NB4 (cell line): ENCODE measurements at places on chromosomes 2 and 18.

DNA sequence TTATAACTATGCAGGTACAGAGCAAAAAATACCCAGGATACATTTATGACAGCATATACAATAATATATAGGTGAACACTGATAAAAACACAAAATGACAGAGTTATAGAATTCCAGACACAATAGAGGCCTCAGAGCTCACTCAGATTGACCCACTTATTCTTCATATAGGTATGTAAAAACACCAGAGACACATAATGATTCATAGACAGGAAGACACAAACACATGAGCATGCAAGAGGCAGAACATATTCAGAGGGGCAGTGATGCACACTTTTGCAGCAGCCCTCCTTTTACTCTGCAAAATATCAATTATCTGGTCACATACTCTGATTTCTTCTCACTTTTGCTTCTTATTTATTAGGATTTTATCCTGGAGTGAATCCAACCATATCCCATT lies 633.3 kb upstream of the ACVR2A start:
- no peak for DNase-seq

DNA sequence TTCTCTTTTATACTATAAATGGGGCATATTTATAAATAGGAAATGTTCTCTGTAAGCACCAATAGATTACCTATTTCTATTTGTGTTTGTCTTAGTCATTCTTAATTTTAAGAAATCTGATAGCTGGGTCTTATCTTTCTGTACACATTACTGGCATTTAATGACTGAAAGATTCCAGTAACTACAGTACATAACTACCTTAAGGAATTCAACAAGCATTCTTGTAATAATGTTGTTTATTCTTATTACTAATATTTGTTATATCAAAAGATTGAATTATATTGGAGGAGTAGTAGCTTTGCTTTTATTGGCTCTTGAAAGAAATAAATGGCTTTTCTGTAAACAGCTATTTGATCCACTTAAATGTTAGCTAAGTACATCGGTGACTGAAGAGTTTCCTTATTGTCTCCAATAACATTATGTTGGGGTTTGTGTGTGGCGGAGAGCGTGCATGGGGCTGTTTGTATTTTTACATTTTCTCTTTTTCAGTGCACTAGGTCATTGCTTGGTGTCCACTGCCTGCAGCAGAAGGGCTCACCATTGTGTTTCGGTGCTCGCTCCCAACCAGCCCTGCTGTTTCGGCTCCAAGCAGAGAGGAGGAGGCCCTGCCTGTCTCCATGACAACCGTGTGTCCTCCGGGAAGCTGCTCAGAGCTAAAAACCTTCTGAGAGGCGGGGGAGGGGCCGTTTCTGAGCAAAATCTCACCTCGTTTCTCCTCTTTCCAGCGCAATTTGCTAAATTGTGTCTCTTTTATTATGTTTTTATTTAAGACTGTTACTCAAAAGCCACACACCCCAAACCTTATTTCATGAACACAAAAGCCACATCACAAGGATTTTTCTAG lies 112.5 kb upstream of the SLC38A11 start:
- no peak for DNase-seq

GRCh38 chr2:232960862-232961261 lies 52.2 kb downstream of the NGEF start:
- no peak for DNase-seq

DNA sequence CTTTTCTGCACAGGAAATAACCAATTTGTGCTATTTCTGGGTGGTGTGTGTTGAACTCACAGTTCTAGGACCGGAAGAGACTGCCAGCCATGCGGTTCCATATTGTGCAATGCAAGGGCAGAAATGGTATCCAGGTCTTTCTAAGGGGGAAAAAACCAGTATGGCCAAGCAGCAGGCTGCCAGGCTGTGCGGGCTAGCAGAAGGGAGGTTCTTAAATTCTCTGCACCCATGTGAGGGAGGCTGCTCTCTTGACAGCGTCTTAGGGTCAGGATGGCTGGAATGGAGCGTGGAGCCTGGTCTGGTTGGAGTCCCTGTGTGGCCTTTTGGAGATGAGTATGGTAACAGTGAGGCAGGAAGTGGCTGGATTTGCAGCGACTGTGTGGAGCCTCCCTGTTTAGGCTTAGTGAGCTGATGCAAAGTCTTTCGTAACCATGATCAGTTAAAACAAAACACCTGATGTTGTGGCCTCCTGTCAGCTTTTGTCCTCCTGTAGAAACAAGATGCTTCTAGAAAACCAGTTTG lies 52.6 kb downstream of the NCK2 start:
- DNase-seq, result peak; percentile 97

- DNase-seq, result no peak
Measured at GRCh38 chr2:46077522-46078107, 219.6 kb upstream of the EPAS1 start.

- DNase-seq, result no peak
Measured at GRCh38 chr2:9895669-9896590, 52.7 kb downstream of the TAF1B start.

DNA sequence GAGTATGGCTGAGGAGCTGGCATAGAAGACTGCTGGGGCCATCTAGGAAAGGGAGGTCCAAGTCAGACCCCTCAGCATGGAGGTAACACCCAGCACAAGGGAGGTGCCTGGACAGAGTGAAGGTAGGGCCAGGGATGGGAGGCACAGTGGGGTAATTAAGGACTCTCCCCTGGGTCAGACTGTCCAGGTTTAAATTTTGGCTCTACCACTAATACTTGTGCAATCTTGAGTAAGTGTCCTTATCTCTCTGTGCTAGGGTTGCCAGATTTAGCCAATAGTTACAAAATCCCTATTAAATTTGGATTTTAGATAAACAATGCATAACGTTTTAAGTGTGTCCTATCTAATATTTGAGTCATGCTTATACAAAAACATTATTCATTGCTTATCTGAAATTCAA lies 109.5 kb downstream of the LOXHD1 start:
- DNase-seq, result no peak

DNA sequence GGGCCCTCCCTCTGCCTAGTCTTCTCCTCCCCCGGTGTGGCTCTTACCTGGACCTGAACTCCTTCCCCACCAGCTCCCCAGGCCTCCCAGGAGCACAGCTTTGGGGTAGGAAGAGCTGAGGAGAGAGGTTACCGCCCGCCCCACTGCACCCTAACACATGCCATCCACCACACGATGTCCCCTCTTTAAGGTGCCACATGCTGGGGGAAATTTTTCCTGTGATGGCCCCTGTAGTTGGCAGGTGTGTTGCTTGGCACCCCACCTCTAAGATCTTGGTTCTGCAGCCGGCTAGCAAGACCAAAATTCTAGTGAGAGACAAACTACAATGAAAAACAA lies 6.9 kb upstream of the TEX261 start:
- DNase-seq, result no peak

- no peak for DNase-seq
Measured at GRCh38 chr18:12645751-12646203, 12.1 kb downstream of the SPIRE1 start.

DNA sequence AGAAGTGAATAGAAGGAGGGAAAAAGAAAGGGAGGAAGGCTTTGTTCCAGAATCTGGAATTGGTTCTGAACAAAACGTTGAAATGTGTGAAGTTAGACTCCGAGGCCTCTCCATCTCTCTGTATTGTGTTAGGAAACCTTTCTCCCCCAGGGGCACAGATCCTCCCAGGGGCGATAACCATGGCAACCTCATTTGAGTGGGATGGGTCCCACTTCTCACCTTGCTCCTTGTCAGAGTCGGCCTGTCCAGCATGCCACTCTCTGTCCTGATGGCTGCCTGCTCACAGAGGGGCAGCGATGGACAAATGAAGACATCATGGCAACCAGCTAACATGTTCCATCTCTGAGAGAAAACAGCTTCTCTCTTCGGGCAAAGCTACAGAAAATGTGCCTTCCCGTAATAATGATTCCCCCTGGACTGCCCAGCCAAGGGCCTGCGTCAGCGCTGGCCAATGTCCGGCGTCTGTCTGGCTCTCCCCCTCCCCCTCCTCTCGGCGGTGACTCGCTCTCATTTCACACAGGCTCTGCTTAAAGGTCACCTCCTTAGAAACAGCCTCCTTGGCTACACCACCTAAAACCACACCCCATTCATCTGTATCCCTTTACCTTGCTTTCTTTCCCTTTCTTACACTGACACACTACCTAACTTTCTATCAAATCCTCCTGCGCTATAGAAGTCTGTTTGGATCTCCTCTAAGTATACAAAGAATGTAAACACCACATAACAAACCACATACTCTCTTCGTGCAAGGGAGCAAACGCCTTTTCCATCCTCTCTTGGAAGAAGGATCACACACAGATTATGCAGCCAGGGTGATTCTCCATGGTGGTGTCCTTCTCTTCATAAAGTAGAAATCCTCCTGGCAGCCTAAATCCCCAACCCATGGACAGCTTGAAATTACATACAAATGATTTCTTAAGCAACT lies 32.1 kb upstream of the TTC39C start:
- no peak for DNase-seq

- DNase-seq, result no peak
Measured at GRCh38 chr18:8997634-8998033, 104.9 kb upstream of the NDUFV2 start.
